Activated T-helper 1 cell treated with anti-CD3 and anti-CD28 coated beads, Interleukin-12 subunit alpha, Interleukin-12 subunit beta, Interleukin-2, Interleukin-4 antibody, amounts not matched to agents 30 ng/mL and 10 ng/mL and 1 ng/mL, durations not matched to agents 14 hours and 24 hours and 36 hours (primary cell): ENCODE measurements at places on chromosomes 12 and 14. TPM values are rescaled to one million over a fixed set of nuclear protein-coding genes. Genes with fewer than 3 reads are reported as not detected.

DNA sequence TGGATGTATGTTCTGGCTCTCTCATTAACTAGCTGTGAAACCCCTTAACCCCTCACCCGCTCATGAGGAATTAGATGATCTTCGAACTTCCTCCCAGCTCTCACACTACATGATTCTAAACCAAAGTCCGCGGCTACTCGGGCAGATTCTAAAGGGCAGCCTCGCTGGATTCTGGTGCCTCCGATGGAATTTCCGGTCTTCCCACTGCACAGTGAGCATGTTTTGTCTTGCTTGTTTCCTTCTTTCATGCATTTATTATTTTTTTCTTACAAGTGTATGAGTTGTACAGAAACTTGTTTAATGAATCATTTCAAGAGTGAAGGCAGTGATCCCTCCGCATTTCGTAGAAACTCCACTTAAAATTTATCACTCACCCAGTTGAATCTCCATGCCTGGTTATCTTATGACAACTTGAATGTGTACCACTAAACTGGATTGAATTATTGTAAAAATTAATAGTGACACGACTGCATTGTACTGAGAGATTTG lies 4.5 kb upstream of the HCAR3 start:
- H3K4me3 ChIP-seq = peak overlapping the region; percentile 45
- H3K27ac ChIP-seq = peak overlapping the region; percentile 86
- H3K4me1 ChIP-seq = peaks cover 40% of the 10 kb centered on the region
- DNase-seq = no peak
- peaks cover 16% of the 10 kb centered on the region for H3K36me3 ChIP-seq

GRCh38 chr12:94994312-94994711 lies 9.2 kb downstream of the NDUFA12 start:
- DNase-seq = no peak
- no peak overlapping the region for H3K4me3 ChIP-seq
- peaks cover 22% of the 10 kb centered on the region for H3K36me3 ChIP-seq
- H3K27ac ChIP-seq = no peak overlapping the region

GRCh38 chr14:97874394-97874793 lies 1077.2 kb downstream of the VRK1 start:
- H3K4me3 ChIP-seq = no peak overlapping the region
- H3K36me3 ChIP-seq = peaks cover 3% of the 10 kb centered on the region
- H3K27me3 ChIP-seq = no peaks in the 10 kb centered on the region

IRAK3 gene
- 3.2 TPM in 2 replicates for total RNA-seq

GRCh38 chr14:23665302-23666016 lies 29.3 kb downstream of the DHRS2 start:
- no peak for DNase-seq
- no peak overlapping the region for H3K4me3 ChIP-seq
- H3K4me1 ChIP-seq = no peaks in the 10 kb centered on the region
- H3K27ac ChIP-seq = no peak overlapping the region
- H3K36me3 ChIP-seq = no peaks in the 10 kb centered on the region

- no peak for DNase-seq
- H3K27me3 ChIP-seq = no peaks in the 10 kb centered on the region
- peaks cover 9% of the 10 kb centered on the region for H3K4me1 ChIP-seq
- H3K36me3 ChIP-seq = peaks cover 3% of the 10 kb centered on the region
- H3K27ac ChIP-seq = no peak overlapping the region
Observed at GRCh38 chr14:65555358-65555757, 142.8 kb downstream of the FUT8 start.

DNA sequence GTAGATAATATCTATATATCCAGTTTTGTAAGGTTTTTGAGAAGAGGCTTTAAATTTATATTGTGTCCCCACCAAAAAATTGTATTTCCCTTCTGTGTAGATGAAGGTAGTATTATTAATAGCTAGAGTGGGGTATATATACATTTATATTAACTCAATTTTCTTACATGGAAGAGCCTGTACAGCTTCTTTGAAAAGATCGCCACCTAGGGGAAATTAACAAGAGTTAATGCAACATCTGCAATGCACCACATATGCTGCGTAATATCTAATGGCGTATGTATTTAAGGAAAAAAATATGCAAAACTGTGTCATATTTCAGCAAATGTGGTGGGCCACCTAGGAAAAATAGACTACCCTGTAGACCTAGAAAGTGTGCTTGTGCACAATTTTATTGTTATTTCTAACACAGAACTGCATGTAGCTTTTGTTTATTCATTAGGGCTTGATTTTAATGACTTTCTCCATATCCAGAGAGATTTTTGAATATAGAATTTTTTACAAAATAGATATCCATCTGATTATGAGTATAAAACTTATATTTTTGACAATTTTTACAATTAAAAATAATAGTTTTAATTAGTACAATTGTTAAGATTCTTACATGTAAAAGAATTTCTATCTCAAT lies 14.0 kb downstream of the CCER1 start:
- no peaks in the 10 kb centered on the region for H3K4me1 ChIP-seq
- no peak overlapping the region for H3K27ac ChIP-seq
- H3K4me3 ChIP-seq = no peak overlapping the region

DNA sequence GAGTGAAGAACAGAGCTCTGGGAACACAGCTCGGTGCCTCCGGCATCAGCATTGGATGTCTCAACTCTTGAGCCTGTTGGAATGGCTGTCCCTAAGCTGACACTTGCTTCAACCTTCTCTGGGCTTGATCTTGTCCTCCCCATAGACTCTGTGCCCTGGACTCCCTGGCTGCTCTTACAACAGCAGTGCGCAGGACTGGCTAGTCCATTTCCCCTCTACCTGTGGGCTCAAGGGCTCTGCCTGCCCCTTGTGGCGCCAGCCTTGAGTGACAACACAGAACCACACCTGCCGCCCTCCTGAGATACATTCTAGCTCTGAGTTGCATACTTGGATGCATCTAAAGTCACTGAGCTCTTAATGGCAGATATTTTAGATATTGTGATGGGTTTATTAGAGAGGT lies 6.2 kb downstream of the CRADD start:
- no peaks in the 10 kb centered on the region for H3K27me3 ChIP-seq
- no peak overlapping the region for H3K4me3 ChIP-seq
- no peak for DNase-seq
- H3K27ac ChIP-seq = no peak overlapping the region
- H3K4me1 ChIP-seq = peaks cover 27% of the 10 kb centered on the region
- H3K36me3 ChIP-seq = peaks cover 8% of the 10 kb centered on the region

ADCY6 gene
- total RNA-seq = 0.32 and 0.78 TPM in 2 replicates

CCDC38 gene
- total RNA-seq = not detected in 2 replicates

DNA sequence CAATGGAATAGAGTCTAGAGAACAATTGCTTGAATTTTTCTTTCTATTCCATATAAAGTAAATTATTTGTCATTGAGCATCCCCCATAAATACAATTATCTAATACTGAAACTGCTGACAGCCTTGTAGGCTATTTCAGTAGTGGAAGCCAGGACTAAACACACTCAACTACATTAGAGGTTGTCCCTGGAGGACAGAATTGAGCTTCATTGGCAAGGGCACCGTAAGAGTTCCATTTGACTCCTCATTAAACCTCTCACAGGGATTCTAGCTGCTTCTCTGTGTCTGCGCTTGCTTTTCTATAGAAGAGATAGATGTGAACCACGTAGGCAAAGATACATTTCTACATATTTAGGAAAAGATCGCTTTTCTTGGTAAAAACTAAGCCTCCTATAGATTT lies 3.5 kb upstream of the PTPRO start:
- no peak overlapping the region for H3K27ac ChIP-seq
- peaks cover 15% of the 10 kb centered on the region for H3K27me3 ChIP-seq
- no peaks in the 10 kb centered on the region for H3K36me3 ChIP-seq
- no peak overlapping the region for H3K4me3 ChIP-seq

PRH2 gene
- not detected in 2 replicates for total RNA-seq

GRCh38 chr14:95348395-95349080 lies 28.8 kb upstream of the CLMN start:
- H3K36me3 ChIP-seq = no peaks in the 10 kb centered on the region
- H3K27me3 ChIP-seq = peaks cover 22% of the 10 kb centered on the region
- no peak for DNase-seq
- H3K27ac ChIP-seq = no peak overlapping the region

DNA sequence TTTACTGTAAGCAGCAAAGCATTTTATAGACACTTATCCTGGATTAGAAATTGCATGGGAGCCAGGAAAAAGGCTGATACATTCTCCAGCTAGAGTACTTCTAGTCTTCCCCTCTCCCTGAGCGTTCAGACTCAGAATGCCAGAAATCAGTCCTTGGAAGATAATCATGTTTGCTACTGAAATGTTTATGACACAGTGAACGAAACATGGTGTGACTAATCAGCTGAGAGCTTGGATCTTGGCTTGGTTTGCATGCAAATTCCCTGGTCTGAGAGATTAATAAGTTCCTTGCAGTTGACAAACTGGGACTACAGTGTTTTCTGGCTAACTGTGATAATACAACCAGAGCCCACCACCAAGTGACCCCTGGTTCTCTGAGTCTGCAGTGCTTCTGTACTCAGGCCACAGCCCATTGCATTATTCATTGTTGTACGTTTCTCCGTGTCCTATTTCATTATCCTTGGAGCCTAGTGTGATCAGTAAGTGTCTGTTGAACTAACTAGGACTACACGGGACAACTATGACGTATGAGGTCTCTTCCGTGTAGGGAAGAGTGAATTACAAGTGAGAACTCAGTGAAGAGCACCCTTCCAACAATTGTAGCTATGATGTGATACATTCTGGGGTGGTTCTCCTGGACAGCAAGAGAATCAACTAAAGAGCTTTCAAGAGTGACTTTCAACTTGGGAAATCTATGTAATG lies 34.6 kb upstream of the EVL start:
- H3K27me3 ChIP-seq = peaks cover 1% of the 10 kb centered on the region
- H3K4me3 ChIP-seq = no peak overlapping the region
- no peaks in the 10 kb centered on the region for H3K4me1 ChIP-seq
- H3K27ac ChIP-seq = no peak overlapping the region
